ENCODE measurements at places on chromosomes 7 and 10.

- DNase-seq, result no peak
These were observed 450.7 kb downstream of the TYW1 start for GRCh38 chr7:67447297-67447696.

GRCh38 chr10:119782981-119783664 is 57.3 kb downstream of the INPP5F start:
- no peak for DNase-seq

- DNase-seq, result peak; percentile 99
These were observed 81.3 kb downstream of the CDK6 start for GRCh38 chr7:92754919-92755581.

DNA sequence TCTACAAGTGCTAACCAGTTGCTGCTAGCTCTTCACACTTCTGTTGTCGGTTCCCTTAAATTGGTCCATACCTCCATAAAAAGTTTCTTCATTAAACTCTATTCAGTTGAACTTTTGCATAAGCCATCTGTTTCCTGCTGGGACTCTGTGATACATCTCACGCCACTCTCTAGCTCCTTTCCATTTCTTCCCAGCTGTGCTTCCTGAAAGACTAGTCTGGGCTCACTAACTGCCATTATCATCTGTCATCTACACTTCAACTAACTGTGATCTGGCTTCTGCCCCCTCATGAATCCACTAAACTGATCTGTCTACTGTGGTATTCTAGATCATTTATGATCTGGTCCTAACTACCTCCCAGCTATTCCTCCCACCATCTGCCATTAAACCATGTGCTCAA is 78.3 kb downstream of the ELAPOR2 start:
- DNase-seq, result no peak

DNA sequence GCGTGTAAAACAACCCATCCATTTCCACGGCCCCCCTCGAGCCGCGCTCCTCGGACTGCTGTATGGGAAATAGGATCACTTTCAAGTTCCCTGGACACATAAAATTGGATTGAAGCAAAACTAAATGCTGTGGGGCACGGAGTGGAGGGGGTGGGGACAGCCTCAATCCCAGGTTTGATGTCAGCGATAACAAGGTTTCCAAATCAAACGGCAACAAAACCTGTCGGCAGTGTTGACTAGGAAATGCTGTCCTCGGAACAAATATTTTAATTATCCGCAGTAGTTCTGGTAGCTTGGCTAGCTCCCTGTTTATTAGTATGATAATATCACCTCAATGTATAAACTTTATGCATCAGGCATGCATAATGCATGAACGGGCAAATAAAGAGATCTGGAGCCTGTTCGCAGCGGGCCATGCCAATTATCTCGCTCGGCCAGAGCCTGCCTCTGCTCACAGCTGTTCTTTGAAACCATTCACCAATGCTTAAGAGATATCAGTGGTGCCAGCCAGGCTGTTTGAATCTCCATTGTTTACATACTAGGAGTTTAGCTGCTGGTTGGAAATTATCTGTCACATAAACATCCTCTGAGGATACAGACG is 161.1 kb downstream of the PAXIP1 start:
- peak; percentile 24 for DNase-seq

- DNase-seq, result no peak
These were observed 586 bp upstream of the AOC1 start for GRCh38 chr7:150851492-150852370.

GRCh38 chr10:114908896-114909295 is 29.1 kb upstream of the TRUB1 start:
- DNase-seq, result no peak

GRCh38 chr10:49628599-49628998 is 14.8 kb downstream of the CHAT start:
- no peak for DNase-seq

- DNase-seq, result no peak
These were observed 141.0 kb downstream of the PTEN start for GRCh38 chr10:88004451-88004850.

- DNase-seq, result peak; percentile 48
These were observed 6.2 kb downstream of the PRKG1 start for GRCh38 chr10:51080311-51081006.

DNA sequence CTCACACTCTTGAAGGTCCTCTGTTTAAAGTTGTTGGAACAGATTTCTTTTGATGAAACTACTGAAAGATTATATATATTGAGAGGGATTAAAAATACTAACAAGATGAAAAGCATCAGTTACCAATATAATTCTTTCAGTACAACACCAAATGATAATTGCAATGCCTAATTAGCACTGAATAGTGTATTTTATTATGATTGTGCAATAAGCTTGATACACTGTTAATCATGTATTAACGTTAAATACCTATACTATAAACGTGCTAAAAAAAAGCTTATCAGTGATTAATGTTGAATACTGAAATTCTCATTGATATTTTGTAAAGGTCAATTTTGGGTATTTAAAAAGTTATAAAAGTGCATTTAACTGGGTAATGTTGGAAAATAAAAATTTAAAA is 61.5 kb downstream of the HIBADH start:
- DNase-seq, result no peak

DNA sequence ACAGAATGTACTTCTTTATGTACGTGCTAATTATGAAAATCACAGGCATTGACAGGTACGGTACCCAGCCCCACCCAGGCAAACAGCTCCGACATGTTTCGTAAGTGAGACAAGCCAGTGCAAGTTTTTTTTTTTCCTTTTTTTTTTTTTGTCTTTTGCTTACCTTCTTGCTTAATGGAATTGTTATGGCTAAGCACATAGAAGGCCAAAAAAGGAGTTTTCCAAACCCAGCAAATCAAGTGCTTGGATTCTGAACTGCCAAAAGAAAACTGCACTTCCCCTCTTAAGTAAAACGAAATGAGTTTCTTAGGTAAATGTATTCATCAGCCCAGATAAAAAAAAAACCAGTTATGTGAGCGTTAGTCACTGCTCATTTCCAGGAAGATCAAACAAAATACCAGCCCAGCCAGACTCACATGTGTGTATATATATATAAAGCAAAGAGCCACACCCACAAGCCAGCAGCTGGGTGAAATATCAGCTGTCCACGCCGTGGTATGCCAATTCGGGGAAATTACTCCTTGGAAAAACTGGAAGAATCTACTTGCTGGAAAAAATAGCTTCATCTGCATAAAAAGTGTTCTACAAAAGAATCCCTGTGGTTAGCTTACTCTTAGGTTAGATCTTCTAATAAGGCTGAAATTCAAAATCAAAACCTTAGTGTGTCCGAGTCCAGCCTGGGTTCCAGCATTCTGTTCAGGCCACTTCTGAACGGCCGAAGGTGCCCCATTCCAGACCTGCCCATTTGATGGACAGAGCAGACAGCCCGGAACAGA is 8.0 kb downstream of the KLF6 start:
- peak; percentile 66 for DNase-seq

GRCh38 chr7:53350241-53350640 is 314.8 kb downstream of the POM121L12 start:
- no peak for DNase-seq

DNA sequence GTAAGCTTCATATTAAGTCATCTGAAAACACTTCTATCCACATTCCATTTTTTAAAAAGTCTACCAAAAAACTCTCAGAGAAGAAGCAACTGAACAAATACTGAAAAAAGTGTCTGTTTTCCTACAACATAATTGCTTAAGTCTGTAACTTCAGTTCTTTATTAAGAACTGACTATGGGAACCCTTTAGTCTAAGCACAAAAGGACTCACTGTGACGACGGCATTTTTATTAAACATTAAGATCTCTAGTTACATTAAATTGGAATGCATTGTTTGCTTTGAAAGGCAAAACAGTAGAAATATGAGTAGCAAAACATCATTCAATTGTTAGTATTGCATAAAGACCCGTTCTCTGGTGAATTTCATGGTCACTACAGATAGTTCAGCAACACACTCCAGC is 5.8 kb upstream of the FAM3C start:
- no peak for DNase-seq

Data from common myeloid progenitor, CD34-positive (primary cell).